ENCODE measurements at places on chromosomes 16 and 17.

DNA sequence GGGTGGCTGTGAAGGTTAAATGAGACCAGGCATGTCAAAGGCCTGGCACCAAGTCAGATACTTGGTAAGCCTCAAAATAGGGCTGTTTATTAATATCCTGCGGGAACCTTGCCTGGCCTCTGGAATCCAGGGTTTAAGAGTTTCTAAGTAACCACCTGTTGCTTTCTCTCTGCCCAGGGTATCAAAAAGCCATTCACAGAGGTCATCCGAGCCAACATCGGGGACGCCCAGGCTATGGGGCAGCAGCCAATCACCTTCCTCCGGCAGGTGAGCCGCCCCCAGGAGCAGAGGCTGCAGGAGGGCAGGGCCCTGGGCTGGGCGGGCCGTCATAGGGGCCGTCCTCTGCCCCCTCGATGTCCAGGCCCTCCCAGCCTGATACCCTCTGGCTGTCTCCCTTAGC, 13.3 kb downstream of the GPT2 start:
- ATAC-seq = no peak

DNA sequence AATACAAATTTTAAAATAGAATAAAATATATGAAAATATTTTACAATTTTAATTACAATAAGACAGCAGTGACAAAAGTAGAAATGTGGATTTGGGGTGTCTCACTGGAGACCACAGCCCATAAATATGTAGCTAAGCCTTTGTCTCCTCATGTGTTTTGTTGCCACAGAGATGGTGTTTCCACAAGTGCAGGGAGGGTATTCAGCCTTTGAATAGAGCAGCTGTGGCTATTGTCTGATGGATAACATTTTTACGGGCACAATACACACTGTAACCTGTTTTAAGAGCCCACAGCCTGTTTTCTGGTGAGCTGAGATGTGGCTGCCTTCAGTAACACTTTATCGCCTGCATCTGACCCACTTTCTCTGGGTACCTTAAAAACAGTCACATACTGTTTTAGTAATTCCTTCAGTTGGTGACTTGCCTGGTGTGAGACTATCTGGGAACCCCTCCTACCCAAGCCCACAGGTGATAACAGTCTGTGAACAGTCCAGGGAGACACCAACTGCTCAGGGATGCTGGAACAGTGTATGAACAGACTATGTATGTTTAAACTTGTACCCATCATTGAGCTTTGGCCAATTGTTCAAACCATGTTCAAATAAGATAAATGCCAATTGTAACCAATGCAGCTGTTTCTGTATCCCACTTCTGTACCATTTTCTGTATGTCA, 7.8 kb upstream of the AHSP start:
- no peak for ATAC-seq

DNA sequence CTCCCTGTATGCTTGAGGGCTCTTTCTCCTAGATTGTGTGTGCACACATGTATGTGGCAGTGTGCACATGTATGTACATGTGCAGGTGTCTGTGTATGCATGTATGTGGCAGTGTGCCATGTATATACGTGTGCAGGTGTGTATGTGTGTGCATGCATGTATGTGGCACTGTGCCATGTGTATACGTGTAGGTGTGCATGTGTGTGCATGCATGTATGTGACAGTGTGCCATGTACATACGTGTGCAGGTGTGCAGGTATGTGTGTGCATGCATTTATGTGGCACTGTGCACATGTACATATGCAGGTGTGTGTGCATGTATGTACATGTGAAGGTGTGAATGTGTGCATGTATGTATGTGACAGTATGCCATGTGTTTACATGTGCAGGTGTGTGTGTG, 43.9 kb upstream of the BHLHA9 start:
- no peak for ATAC-seq

DNA sequence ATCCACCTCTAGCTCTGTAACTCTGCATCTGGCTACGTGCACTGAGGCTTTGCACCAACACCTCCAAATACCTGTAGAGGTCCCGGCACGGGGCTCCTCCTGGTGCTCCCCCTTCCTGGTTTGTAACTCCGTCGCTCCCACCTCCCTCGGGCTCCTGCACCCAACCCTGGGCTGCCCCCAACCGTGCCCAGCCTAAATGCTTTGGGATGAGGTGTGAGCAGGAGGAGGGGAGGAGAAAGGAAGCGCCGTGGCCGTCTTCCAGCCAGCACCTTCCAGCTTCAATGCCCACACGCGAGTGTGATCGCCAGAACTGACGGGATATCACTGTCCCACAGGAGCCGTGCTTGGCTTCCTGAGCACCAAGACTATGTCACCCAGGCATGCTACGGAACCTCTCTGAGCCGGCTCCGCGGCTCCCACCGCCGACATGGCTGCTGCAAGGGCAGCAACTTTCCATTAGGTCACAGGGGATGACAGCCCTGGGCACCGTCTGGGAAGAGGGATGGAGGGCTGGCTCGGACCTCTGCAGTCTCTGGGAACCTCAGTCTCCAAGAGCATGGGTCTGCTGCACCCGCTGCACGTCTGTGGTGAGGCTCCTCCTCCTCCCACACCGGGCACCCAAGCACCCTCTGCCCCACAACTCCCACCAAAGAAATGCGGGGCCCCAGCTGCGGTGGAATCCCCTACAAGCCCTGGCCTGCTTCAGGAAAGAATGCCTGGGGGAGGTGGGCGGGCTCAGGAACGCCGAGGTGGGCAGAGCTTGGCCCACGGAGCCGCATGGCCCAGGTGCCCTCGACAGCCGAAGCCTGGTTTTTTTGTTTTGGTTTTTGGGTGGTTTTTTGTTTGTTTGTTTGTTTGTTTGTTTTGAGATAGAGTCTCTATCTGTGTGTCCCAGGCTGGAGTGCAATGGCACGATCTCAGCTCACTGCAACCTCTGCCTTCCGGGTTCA, 6.4 kb upstream of the SLC38A10 start:
- no peak for ATAC-seq

GRCh38 chr17:59124665-59125064, 18.0 kb upstream of the TRIM37 start:
- ATAC-seq = no peak

GRCh38 chr17:65173284-65173793, 36.2 kb downstream of the RGS9 start:
- peak; percentile 74 for ATAC-seq

DNA sequence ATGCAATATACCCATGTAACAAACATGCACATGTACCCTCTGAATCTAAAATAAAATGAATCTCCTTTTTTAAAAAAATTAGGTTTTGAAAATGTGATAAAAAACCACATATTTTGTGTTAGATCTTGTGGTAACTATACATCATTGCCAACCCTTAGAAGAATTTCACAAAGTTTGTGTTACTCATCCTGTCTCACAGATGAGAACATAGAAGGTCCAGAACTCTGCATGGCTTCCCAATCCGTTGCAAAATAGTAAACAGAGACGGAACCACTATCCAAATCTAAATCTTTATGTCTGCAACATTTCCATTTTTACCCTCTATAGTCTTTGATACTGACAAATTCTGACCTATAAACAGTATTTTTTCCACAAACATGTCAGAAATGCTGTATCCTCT, 759.9 kb downstream of the KCNJ2 start:
- no peak for ATAC-seq

GRCh38 chr17:57914273-57915142, 40.7 kb downstream of the CUEDC1 start:
- no peak for ATAC-seq

GRCh38 chr17:75271955-75272847, 1.2 kb upstream of the MIF4GD start:
- ATAC-seq = no peak

DNA sequence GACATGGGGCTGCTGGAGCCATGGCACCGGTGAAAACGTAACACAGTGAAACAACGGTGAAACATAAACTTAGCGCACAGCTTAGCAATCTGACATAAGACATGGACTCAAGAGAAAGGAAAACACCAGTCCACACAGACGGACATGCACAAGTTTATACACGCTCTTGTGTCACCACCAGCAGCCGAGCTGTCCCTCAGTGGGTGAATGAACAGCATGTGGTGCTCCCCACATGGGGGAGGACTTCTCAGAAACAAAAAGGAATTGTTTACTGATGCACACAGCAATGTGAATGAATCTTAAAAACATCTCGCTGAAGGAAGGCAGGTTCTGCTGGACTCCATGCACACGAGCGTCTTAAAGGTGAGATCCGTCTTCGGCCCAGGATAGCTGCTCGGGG, 34.2 kb downstream of the KLHDC4 start:
- ATAC-seq = no peak

DNA sequence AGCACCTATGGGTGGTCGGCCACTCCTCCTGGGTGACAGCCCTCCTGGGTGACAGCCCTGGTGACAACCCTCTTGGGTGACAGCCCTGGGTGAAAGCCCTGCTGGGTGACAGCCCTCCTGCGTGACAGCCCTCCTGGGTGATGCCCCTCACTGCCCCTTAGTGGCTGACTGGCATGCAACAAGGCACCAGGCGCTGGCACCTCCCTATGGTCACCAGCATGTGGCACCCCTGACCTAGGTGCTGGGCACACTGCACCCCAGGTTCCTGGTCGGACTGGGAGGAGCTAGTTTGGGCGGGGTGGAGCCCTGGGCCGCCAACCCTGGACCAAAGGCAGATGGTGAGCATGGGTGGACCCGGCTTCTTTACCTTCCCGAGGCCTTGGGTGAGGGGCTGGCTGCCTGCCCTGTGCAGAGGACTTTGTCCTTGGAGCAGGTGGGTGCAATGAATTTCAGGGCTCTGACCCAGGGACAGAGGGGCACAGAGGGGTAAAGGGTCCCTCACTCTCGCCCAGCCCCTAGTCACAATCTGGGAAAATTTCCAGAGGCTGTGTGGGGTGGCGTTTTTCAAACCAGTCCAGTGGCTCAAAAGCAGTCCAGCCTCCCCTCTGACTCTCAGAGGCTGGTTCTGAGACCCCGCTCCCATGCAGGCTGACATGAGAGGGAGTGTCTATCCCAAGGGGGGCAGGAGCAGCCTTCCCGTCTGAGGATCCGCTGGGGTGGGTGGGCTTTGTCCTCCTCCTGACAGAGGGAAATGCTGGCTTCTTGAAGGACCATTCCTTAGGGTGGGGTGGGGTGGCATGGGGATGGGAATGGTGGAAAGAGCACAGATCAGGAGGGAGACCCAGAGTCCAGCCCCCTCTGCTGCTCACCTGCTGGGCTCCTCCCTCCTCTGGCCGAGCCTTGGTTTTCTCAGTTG, 25.9 kb upstream of the TNFRSF13B start:
- ATAC-seq = no peak

- no peak for ATAC-seq
Measured at GRCh38 chr17:33396818-33397217, 103.7 kb upstream of the ASIC2 start.

GRCh38 chr16:67388591-67388990, 4.7 kb downstream of the TPPP3 start:
- ATAC-seq = no peak

GRCh38 chr16:13708347-13709120, 211.4 kb upstream of the ERCC4 start:
- ATAC-seq = no peak

- no peak for ATAC-seq
Measured at GRCh38 chr16:10225653-10226052, 43.4 kb upstream of the GRIN2A start.

DNA sequence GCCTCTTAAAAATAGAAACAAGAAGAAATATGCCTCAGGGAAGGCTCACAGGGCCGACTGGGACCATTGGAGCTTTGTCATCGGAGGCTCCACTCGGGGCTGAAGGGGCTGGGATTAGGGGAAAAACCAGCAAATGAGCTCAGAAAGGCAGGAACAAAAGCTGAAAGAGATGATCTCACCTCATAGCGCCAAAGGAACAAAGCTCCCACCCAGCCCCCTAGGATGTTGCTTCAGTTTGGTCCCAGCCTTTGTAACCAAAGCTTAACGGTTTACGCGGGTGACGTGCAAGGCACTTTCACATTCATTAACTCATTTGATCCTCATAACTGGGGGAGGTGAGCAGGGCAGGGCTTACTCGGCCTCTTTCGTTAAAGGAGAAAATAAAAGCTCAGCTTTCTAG, 168.5 kb upstream of the DYNLRB2 start:
- no peak for ATAC-seq

DNA sequence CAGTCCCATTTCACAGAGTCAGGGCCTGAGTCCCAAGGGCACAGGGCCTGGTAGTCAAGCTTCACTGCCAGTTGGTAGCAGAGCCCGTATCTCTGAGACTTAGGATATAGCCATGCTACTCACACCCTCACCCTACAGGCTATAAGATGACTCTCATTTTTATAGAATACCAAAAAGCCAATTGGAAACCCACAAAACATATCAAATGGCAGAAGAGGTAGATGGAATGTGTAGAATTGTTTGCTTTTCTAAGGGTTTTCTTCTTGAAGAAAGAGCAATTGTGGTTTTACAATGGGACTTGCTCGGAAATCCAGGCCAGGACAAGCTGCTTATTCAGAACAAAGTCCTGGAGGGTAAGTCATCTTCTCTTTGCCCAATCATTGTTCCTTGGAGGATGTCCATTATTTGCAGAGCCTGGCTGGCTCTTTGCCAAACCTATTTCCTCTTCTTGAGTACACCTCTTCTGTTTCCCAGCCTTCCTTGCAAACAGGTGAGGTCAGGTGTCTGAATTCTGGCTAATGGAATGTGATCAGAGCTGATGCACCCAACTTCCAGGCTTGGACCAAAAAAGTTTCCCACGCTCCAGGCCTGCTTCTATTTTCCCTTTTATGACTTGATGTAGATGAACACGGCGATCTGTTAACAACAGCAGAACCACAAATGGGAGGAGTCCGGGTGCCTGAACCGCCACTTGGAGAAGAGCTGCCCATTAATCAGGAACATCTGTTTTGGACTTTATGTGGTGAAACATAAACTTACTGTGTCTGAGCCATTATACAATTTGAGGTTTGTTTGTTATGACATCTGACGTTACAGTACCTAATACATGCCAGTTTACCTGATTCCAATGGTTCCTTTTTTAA, 16.9 kb upstream of the CCL22 start:
- no peak for ATAC-seq

- ATAC-seq = no peak
Measured at GRCh38 chr17:72136692-72137091, 15.9 kb downstream of the SOX9 start.

GRCh38 chr17:6597727-6598126, 41.4 kb upstream of the PITPNM3 start:
- ATAC-seq = no peak

GRCh38 chr16:78515421-78515820, 416.0 kb downstream of the WWOX start:
- ATAC-seq = no peak

GRCh38 chr17:74024871-74025531, 178.5 kb upstream of the RPL38 start:
- ATAC-seq = no peak

- no peak for ATAC-seq
Measured at GRCh38 chr16:24163935-24164334, 92.2 kb upstream of the CACNG3 start.

Measured in activated CD4-positive, CD25-positive, alpha-beta regulatory T cell treated with anti-CD3 and anti-CD28 coated beads, Interleukin-2, amount 50 U/mL, for 24 hours (primary cell).